ENCODE measurements at places on chromosomes 1 and 21.

DNA sequence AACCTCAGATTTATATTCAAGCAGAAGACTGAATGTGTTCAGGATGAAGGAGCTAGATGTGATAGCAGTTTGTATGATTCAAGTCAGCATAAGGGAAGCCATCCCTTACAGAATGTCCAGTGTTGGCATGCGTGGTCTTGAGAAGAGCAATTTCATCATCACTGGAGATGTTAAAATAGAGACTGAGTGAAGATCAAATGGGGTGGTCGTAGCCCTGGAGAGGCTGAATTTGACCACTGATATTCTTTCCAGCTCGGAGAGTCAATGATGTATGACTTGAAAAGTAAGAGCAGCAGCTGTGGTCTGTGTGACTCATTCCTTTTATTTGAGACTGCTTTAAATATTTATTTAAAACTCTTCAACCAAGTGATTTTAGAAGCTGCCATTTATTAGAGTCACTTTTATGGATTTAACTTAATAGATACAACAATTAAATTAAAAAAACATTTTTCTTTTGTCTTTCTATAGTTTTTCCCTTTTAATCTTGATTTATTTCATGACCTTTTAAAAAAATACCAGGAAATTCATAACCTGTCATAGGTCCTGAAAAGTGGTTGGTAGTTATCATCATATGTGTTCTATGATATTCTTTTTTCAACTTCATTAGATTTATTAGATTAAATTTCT is 15.5 kb downstream of the FMN2 start:
- DNase-seq, result peak; percentile 52

DNA sequence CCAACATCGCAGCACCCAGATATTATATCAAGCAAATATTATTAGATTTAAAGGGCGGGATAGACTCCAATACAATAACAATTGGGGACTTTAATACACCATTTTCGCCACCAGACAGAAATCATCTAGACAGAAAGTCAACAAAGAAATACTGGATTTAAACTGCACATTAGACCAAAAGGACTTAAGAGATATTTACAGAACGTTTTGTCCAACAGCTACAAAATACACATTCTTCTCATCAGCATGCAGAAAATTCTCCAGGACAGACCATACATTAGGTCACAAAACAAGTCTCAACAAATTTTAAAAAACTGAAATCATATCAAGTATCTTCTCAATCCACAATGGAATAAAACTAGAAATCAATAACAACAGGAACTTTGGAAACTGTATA is 121.2 kb downstream of the ACBD6 start:
- no peak for DNase-seq

- peak; percentile 20 for DNase-seq
Observed at GRCh38 chr21:29523646-29524045, 224.9 kb downstream of the BACH1 start.

DNA sequence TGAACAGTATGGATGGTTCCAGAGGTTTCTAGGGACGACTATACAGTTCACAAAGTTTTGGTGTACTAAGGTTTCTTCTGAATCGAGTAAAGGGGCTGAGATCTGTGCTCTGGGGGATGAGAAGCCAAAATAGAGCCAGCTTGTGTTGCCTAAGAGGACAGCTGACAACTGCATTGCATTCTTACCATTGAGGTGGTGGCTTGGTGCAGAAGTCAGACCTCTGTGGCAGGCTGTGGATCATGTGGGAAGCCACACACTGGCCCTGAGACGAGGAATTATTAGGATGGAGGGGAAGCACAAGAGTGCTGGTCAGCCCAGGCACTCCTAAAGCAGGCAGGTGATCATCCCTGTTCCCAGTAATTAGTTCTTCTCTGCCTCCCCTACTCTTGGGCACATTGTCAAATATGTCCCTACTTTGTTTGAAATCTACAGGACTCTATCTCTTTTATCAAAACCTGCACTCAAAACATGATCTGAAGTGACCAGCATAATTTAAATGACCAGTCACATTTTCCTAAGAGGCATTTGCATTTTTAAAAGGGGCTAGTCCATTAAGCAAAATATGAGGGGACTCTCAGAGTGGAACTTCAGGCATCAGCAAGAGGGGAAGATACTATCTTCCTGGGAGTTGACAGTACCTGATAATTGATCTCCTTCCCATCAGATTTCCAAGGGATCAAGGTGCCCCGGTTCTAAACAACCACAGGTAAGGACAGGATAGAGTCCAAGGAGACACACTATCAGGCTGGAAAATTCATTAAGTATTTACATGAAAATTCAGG is at the start of gene FCRLB:
TSS of gene FCRLB (plus strand) at position 589 of the 782 bp plus-strand sequence. CDS start 1,129 bp downstream, outside the sequence.
- DNase-seq, result no peak

DNA sequence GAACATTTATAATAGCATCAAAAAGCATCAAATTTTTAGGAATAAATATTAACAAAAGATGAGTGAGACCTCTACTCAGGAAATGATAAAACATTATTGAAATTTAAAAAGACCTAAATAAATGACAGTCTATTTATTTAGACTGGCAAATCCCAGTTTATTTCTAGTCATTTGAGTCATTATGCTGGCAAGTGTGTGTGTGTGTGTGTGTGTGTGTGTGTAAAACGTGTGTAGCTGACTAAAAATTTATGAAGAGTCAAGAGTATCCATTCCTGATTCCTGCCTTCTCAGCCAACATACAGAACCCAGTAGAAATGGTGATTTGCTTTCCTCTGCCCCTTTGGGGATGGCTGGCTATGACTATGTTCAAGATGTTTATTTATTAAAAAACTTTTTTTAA is 46.2 kb downstream of the OSBPL9 start:
- DNase-seq, result no peak

- DNase-seq, result peak; percentile 32
Observed at GRCh38 chr1:207941665-207942064, 30.7 kb upstream of the CD34 start.

DNA sequence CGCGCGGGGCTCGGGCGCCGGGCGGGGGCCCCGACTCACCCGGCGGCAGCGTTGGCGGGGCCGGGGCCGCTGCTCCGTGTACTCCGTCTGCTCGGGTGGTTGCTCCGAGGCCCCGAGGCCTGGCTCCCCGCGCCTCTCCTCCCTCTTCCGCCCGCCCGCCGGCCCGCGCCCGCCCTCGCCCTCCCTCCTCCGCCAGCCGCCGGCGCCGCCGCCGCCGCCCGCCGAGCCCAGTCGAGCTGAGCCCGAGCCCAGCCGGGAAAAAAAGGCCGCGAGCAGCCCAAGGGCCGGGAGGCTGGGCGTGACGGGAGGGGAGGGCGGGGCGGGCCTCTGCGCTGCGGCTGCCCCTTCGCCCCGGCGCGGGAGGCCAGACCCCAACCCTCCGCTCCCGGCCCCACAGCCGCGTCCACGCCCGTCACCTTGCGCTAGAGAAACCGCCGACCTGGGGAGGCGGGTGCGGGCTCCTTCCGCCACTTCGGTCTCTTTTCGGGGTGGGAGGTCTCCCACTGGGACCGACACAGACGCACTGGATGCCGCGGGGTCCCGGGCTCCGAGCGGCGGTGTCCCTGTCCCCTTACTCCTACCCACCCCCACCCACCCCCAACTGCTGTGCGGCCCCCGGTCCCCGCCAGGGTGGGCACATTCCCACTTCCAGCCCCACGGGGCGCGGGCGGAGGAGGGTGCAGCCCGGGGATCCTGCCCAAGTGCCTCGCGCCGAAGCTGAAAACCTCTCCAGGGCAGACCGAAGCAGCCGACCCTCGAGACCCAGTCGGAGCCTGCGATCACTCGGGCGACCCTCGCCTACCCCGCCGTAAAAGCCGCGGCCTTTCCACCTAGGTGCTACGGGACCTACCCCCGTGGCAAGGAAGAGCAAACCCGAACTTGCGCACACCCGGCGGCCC is at the start of gene CERS2:
TSS of gene CERS2 (minus strand) at position 256 of the 899 bp plus-strand sequence. CDS start 5,745 bp downstream, outside the sequence.
- peak; percentile 87 for DNase-seq

All from AG08395 (cell line).